Stimulated activated CD4-positive, alpha-beta T cell treated with anti-CD3 and anti-CD28 coated beads, Interleukin-1b, Interleukin-23, amount 100 ng/mL, for 1 hour (primary cell): ENCODE measurements at places on chromosomes 1 and 21.

DNA sequence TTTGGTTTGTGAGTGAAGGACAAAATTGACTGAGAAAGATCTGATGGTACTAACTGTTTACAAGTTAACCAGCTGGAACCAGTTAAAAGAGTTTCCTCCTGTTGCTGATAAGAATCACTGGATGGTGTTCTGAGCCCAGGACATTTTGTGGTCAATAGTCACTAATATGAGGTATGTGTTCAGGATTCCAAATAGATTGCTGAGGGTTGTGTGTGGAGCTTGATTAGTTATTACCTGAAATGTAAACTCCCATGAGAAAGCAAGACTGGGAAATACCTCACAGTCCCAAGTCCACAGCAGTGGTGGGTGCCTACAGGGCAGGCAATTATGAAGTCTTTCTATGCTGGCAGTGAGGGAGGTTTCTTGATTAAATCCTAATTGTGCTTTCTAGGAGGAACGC, 164.6 kb downstream of the DNM3 start:
- no peak for DNase-seq

DNA sequence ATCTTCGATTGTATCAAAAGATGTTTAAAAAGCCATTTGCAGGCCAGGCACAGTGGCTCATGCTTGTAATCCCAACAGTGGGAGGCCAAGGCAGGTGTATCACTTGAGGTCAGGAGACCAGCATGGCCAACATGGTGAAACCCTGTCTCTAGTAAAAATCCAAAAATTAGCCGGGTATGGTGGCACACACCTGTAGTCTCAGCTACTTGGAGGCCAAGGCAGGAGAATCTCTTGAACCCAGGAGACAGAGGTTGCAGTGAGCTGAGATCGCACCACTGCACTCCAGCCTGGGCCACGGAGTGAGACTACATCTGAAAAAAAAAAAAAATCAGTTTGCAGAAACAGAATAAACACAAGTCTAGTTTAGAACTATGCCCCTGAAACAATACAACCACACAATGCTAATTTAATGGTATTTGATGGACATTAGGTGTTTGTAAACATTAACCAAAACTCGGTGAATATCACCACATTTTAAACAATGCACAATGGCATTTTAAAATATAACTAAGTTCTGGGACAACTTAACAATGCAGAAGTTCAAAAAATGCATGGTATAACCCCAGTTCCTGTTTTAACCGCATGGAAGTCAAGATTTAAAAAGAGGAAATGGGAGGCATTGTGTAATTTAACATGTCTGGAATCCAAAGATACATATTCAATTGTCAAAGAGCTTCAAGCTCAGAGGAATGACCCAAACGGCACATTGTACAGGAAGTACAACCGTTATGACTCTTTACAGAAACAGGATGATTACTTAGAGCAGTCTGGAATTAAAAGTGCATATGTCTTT, 7.1 kb upstream of the PTTG1IP start:
- DNase-seq = no peak

DNA sequence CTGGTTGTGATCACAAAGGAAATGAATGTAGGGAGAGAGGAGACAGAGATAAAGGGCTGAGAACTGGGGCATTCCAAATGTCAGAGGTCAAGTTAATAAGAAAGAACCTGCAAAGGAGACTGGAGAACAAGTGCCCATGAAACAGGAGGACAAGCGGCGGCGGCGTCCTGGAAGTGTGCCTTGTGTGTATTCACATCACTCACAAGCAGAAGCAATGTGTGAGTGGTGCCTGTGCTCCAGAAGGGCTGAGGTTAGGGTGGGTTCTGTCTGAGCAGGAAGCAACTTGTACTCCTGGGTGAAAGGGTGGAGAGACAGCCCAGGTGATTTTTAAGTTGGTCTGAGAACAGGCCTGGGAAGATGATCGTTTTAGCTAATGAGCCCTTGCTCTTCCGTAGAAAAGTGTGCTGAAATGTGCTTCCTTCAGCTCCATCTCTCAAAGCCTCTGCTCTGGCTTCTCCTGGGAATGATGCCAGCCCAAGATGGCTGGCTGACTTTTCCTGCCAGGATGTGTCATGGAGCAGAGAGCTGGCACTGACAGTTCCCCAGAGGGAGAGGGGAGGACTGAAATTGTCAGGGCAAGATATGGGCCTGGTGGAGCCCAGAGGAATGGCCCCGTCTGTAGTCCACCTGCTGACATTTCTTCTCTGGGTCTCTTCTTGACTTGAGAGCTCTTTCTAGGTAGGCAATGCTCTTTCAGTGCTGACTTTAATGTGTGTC, 25.1 kb upstream of the PLEKHA6 start:
- DNase-seq = no peak

DNA sequence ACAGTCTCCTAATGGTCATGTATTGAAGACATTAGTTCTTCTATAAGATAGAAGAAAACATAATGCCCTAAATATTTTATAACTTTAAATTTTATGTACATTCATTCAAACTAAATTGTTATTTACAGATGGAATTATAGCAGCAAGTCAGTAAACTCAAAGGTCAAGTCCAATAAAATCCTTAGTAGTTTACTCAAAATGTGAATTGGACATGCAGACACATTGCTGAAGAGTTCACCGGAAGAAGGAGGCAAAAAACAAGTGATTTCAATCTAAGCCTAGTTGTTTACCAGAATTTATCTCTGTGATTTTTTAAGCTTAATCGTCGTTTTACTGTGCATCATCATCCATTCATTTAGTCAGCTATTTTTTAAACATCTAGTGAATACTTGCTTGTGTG, 149.7 kb downstream of the GREM2 start:
- no peak for DNase-seq

GRCh38 chr1:121519042-121519755, 334.4 kb downstream of the SRGAP2C start:
- DNase-seq = peak; percentile 50
